ENCODE measurements at places on chromosomes 6 and 20. TPM values are rescaled to one million over a fixed set of nuclear protein-coding genes. Genes with fewer than 3 reads are reported as not detected.

The CDH22 gene
- 0.35 TPM for polyA plus RNA-seq

The FAM209B gene
- polyA plus RNA-seq: not detected

The DPPA5 gene
- not detected for polyA plus RNA-seq

The LBP gene
- polyA plus RNA-seq: not detected

The SCUBE3 gene
- 1.1 TPM for polyA plus RNA-seq

The IP6K3 gene
- 38.8 TPM for polyA plus RNA-seq

The ALDH8A1 gene
- 1.1 TPM for polyA plus RNA-seq

The C4B gene
- 67.2 TPM for polyA plus RNA-seq

The OR2J1 gene
- polyA plus RNA-seq: not detected

The CYB5R4 gene
- polyA plus RNA-seq: 11.9 TPM

The PKIG gene
- 57.2 TPM for polyA plus RNA-seq

The LHFPL5 gene
- not detected for polyA plus RNA-seq

The NKAIN4 gene
- polyA plus RNA-seq: 53.5 TPM

The ENPP5 gene
- 3.9 TPM for polyA plus RNA-seq

The BPI gene
- 0.52 TPM for polyA plus RNA-seq

The NMBR gene
- 0.14 TPM for polyA plus RNA-seq

The TREML1 gene
- polyA plus RNA-seq: 0.39 TPM

The SDHAF4 gene
- 15.7 TPM for polyA plus RNA-seq

The ROMO1 gene
- polyA plus RNA-seq: 76.7 TPM

The LST1 gene
- polyA plus RNA-seq: 8.3 TPM

The CNR1 gene
- polyA plus RNA-seq: 0.41 TPM

The VWA7 gene
- polyA plus RNA-seq: 2.5 TPM

The RSPO3 gene
- 12.7 TPM for polyA plus RNA-seq

The MAS1 gene
- 0.25 TPM for polyA plus RNA-seq

The ECT2L gene
- polyA plus RNA-seq: 0.17 TPM

The C20orf96 gene
- 11.1 TPM for polyA plus RNA-seq

The TRIM31 gene
- not detected for polyA plus RNA-seq

The METTL24 gene
- polyA plus RNA-seq: 0.23 TPM

The ARMH2 gene
- polyA plus RNA-seq: not detected

The PTCHD4 gene
- polyA plus RNA-seq: 0.77 TPM

The HAO1 gene
- polyA plus RNA-seq: not detected
